CD4-positive, alpha-beta T cell treated with Interferon alpha-2 for 1 hour (primary cell): ENCODE measurements at places on chromosomes 7 and 10.

GRCh38 chr10:85045046-85045445 lies 716.7 kb downstream of the CCSER2 start:
- DNase-seq: no peak

DNA sequence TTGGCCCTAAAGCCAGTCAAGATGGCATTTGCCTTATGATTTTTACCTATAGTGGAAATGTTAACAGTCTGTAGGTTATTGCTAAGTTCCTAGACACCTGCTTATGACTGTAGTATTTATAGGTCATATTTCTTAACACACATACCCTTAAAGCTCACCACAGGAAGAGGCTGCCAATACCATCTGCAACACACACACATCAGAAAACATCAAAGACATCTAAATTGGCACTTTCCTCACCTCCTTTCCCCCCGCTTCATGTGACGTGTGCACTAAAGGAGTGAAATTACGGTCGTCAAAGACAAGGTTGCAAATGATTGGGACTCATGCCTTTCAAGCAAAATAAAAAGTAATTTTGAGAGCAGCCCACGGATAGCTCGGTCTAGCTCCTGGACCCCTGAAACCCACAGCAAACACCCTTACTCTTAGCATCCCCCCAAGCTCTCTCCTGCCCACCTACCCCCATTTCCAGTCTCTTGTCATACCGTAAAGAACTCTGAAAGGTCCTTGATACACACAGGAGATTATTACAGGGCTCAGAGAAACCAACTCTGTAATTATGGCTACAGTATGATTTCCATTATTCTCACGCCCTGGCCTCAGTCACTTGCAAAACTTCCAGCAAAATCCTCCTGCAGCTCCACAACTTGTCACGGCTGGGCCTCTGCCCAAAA lies 90.5 kb downstream of the PLXNA4 start:
- peak; percentile 50 for DNase-seq

GRCh38 chr10:101773923-101774588 lies 1.9 kb downstream of the FGF8 start:
- no peak for DNase-seq

GRCh38 chr10:71302874-71303568 lies 16.0 kb upstream of the SLC29A3 start:
- DNase-seq: peak; percentile 52

DNA sequence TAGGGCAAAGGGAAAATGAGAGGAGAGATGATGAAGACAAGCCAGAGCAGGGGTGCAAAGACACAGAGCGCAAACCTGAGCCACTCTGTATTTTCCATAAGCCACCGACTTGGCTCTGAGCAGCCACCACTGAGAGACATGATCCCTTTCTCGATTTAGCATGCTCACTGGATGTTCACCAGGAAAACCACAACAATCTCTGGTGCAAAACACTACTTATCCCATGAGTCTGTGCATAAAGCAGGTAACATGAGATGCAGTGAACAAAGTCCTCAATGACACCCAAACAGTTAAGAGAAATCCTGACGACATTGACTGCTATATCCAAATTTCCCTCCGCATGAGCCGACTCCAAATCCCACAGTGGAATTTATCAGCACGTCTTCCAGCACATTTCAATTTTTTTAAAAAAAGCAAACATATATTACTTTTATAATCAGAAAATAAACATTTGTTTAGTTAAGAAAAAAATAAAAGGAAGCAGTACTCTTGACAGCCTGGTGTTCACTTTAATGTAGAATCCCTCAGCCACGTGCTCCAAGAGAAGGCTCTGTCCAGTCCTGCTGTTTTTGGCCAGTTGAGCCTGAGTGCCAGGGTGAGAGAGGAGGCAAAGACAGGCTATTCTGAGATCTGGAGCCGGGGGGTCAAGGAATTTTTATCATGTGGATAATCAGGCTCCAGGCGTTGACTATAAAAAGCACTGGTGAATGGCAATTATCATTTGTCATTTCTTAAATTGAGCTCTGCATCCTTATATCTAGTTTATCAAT lies 238.4 kb downstream of the KCNMA1 start:
- DNase-seq: no peak

GRCh38 chr10:103733045-103733419 lies 122.3 kb downstream of the SH3PXD2A start:
- no peak for DNase-seq

- DNase-seq: no peak
These were observed 19.5 kb downstream of the AMZ1 start for GRCh38 chr7:2707481-2707880.

DNA sequence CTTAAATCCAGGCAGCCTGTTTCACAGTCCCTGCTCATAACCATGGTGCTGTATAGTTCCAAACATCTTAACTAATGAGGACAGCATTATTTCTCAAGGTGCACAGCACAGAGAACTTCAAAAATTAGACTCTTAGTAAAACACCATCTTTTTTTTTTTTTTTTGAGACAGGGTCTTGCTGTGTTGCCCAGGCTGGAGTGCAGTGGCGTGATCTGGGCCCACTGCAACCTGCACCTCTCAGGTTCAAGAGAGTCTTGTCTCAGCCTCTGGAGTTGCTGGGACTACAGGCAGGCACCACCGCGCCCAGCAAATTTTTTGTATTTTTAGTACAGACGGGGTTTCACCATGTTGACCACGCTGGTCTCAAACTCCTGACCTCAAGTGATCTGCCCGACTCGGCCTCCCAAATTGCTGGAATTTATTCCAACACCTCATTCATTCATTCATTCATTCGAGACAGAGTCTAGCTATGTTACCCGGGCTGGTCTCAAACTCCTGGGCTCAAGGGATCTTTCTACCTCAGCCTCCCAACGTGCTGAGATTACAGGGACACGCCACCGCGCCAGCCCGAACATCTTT lies 507 bp upstream of the TMEM254 start:
- DNase-seq: peak; percentile 1

- no peak for DNase-seq
These were observed 26.5 kb upstream of the FHIP2A start for GRCh38 chr10:114795039-114795438.

DNA sequence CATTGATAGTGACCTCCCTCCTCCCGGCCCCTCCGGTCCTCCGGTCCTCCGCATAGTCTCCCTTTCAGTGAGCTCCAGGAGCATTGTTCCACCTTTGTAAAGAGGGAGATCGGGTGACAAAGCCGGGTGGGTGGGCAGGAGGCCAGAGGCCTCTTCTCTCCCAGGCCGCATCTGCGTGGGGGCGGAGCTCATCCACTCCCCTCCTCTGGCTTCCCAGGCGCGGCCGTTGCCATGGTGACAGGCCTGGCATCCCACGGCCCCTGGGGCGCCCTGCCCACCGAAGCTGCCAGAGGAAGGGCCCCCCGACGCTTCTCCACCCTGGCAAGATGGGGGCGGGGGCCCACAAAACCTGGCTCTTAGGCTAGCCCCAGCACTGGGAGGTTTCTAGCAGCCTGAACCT lies 4.4 kb upstream of the FZD9 start:
- no peak for DNase-seq

- no peak for DNase-seq
These were observed 345.4 kb downstream of the NEBL start for GRCh38 chr10:20551761-20552160.

DNA sequence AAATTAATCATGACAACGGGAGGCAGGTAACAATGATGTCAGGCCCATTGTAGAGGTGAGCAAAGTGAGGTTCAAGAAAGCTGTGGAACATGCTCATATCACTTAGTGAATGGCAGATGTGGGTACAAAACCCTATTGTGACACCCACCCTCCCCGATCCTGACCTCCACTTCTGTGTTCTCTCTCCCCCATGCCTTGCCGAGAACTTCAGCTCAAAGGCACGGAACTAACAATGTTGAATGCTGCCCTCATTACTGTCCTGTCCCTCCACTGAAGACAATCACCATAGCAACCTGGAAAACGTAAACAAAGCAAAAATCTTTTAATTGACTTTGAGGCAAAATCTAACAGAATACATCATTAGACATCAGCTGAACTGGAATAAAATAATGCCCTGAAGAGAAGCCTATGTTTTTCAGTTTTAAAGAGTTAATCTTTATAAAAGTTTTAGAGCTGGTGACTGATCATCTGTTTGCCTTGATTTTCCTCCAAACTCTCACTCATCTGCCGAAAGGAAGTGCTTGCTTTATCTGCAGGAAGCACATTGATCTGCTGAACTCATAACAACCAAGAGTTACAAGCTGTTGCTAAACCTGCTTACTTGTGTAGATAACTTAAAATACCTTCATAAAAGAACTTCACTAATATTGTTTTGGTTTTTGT lies 133.6 kb downstream of the CUBN start:
- no peak for DNase-seq

DNA sequence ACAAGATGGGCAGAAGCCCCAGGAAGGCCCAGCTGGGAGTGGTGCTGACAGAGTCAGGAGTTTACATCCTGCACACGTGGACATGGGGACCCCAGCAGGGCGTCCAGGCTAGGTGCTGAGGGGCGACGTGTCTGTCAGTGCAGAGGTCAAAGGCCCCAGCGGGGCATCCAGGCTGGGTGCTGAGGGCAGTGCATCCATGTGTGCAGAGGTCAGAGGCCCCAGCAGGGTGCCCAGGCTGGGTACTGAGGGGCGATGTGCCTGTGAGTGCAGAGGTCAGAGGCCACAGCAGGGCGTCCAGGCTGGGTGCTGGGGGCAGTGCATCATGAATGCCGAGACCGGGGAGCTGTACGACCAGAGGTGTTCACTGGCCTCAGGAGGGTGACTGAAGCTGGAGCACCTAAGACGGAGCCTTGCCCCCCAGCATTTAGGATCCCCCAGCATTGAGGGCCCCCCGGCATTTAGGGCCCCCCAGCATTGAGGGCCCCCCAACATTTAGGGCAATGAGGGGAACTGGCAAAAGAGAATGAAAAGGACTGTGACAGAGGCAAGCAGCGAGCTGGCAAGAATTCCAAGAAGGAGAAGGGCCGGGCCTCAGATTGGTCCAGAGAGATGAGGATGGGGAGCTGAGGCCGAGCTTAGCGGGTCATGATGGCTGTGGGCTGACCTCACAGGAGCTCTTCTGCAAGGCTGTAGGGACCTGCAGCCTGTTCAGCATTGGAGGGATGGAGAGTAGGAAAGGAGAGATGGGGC lies 474.9 kb downstream of the PTPRN2 start:
- no peak for DNase-seq

DNA sequence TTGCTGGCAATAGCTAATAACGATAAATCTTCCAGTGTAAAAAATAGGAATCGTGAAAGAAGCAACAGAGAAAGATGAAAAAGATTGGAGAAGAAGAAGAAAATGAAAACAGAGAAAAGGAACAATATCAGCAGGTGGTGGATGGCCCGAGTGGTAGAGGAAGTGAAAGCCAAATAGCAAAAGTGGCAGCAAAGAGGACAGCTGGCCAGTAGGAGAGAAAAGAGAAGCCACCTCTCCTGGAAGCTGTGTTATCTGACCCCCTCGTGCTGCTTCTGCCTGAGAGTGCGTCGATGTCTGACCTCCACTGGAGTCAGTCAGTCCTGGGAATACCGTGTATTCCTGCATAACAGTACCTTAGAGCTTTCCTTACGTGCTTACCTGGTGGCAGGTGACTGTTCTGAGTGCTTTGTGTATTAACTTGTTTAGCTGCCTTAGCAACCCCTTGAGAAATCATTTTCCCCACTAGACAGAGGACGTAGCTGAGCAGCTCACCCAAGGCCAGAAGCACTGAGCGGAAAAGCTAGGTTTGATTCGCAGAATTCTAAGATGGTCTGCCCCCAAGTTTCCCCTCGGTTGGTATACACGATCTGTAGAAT lies 88.3 kb downstream of the CHN2 start:
- DNase-seq: no peak

DNA sequence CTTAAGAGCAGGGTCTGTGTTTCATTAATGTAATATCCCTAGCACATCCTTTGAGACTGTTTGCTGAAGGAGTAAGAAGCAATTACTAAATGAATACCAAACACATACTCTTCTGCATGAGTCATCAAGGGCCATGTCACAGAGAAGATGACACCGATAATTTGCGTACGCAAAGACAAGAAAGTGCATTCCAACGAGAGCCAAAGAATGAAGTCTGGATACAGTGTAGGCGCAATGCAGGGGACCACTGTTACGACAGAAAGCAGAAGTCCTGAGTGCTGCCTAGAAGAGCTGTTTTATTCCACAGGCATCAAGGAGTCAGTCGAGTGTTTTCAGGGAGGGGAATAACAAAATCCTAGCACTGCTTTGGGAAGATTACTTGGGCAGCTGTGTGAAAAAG lies 62.7 kb downstream of the VPS41 start:
- DNase-seq: no peak

- no peak for DNase-seq
These were observed 14.1 kb upstream of the TNPO3 start for GRCh38 chr7:129069021-129069420.
